ENCODE measurements at places on chromosomes 4 and X. TPM values are rescaled to one million over a fixed set of nuclear protein-coding genes. Genes with fewer than 3 reads are reported as not detected.

BRS3 gene
- polyA plus RNA-seq, result not detected

GLRA2 gene
- 0.42 TPM for polyA plus RNA-seq

PPP2R2C gene
- 0.35 TPM for polyA plus RNA-seq

H2BW2 gene
- 0.58 TPM for polyA plus RNA-seq

NPNT gene
- polyA plus RNA-seq, result 207 TPM

ZIC3 gene
- 0.09 TPM for polyA plus RNA-seq

ADH4 gene
- polyA plus RNA-seq, result 1.4 TPM

TSPAN5 gene
- polyA plus RNA-seq, result 26.5 TPM

ADGRL3 gene
- 23.7 TPM for polyA plus RNA-seq

ADAM29 gene
- not detected for polyA plus RNA-seq

EPGN gene
- 0.81 TPM for polyA plus RNA-seq

PCDH19 gene
- 1.8 TPM for polyA plus RNA-seq

MAGEA3 gene
- polyA plus RNA-seq, result not detected

PAGE1 gene
- polyA plus RNA-seq, result not detected

COL25A1 gene
- 17.1 TPM for polyA plus RNA-seq

LAGE3 gene
- polyA plus RNA-seq, result 19.4 TPM

NAP1L3 gene
- polyA plus RNA-seq, result 16.1 TPM

AFP gene
- polyA plus RNA-seq, result 1,085 TPM

SNX12 gene
- 55.1 TPM for polyA plus RNA-seq

LSM6 gene
- 55.2 TPM for polyA plus RNA-seq

TTC29 gene
- polyA plus RNA-seq, result 1.3 TPM

VCX gene
- polyA plus RNA-seq, result 0.14 TPM

DCAF8L2 gene
- polyA plus RNA-seq, result not detected

NOCT gene
- 8.0 TPM for polyA plus RNA-seq

P2RY4 gene
- polyA plus RNA-seq, result 0.14 TPM

ZBED1 gene
- 40.9 TPM for polyA plus RNA-seq

HSFX3 gene
- polyA plus RNA-seq, result not detected

RNF175 gene
- polyA plus RNA-seq, result 5.9 TPM

NSUN7 gene
- 11.2 TPM for polyA plus RNA-seq

JCHAIN gene
- polyA plus RNA-seq, result 1.1 TPM

SSX5 gene
- polyA plus RNA-seq, result not detected

PPEF1 gene
- polyA plus RNA-seq, result 0.96 TPM

UGT2B11 gene
- polyA plus RNA-seq, result 2.4 TPM

ITM2A gene
- 75.8 TPM for polyA plus RNA-seq

GPRASP1 gene
- 13.5 TPM for polyA plus RNA-seq

KLHL34 gene
- polyA plus RNA-seq, result 0.13 TPM

PCDH18 gene
- 161 TPM for polyA plus RNA-seq

PDE6B gene
- polyA plus RNA-seq, result 37.6 TPM

SPOCK3 gene
- 14.6 TPM for polyA plus RNA-seq

PGK1 gene
- 414 TPM for polyA plus RNA-seq
